CD4-positive, alpha-beta T cell treated with Interleukin-17A for 1 hour (primary cell): ENCODE measurements at places on chromosomes 2 and 18.

GRCh38 chr2:69380072-69380917 lies 6.7 kb downstream of the GFPT1 start:
- no peak for DNase-seq

- no peak for DNase-seq
These were observed 203.7 kb downstream of the HDAC4 start for GRCh38 chr2:239197146-239197545.

- no peak for DNase-seq
These were observed 36.1 kb downstream of the SLC40A1 start for GRCh38 chr2:189544318-189545042.

DNA sequence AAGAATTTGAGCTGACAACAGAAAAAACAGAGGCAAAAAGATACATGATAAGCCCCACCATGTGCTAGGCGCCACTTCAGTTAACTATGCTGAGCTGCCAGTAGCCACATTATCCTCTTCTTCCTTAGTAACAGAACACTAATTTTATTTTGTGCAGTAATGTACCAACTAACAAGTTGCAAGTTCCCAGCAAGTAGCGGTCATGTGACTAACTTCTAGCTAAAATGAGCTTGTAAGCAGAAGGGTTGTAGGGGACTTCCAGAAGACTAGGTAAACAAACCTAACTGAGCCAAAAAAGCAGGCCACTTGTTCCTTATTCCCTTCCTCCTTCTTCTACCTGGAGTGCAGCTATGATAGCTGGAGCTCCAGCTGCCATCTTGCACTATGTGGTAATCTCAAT lies 75.5 kb downstream of the DTNB start:
- no peak for DNase-seq

DNA sequence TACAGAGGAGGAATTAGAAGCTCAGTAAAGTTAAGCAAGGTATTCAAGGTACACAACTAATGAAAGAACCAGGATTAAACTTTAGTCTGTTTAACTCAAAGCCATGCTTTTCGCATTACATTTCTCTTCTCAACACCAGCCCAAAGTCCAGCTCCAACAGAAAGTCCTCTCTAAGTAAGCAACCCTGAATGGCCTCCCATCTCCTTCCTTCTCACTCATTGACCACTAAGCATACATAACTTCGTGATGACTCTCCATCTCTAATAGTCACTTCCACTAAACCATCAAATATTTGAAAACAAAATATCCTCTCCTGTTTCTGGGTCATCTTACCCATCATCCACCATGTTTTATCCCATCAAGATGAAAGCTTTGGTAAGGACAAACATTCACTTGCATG lies 219.8 kb downstream of the RAD51AP2 start:
- DNase-seq, result no peak

- no peak for DNase-seq
These were observed 33.8 kb upstream of the SP5 start for GRCh38 chr2:170681311-170681710.

DNA sequence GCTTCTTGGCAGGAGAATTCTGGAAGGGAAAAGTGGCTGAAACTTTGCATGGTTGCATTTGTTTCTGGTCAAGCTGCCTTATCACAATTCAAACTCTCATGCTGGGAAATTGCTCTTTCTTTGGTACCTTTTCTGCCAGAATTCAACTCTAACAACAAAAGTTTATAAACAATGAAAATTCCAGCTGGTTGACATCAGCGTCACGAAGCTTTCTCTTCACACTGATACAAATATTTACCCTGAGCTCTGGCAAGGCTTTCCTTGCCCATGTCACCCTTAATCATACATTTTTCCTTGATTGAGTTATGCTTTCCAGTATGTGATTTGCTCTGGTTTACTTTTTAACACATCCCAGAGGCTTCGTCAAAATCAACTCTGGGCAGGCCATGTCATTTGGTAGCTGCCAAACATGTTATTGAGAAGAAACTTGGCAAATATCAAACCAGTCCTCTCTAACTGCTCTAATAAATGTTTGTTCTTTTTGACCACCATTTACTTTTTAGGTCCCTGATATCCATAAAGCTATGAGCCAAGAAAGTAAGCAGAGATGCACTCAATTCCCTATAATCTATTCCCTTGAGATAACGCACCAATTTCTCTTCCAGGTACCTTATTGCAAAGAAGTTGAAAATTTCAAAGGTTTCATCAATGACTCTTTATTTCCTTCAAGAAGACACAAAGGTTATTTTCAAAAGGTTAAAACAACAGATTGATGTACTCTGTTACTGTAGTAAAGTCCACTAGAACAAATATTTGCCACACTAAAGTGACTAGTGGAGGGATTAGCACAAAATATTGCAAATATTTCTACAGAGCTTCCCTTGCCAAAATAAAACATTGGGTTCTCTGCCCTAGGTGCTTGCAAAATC lies 1241.1 kb upstream of the ZEB2 start:
- DNase-seq, result no peak

DNA sequence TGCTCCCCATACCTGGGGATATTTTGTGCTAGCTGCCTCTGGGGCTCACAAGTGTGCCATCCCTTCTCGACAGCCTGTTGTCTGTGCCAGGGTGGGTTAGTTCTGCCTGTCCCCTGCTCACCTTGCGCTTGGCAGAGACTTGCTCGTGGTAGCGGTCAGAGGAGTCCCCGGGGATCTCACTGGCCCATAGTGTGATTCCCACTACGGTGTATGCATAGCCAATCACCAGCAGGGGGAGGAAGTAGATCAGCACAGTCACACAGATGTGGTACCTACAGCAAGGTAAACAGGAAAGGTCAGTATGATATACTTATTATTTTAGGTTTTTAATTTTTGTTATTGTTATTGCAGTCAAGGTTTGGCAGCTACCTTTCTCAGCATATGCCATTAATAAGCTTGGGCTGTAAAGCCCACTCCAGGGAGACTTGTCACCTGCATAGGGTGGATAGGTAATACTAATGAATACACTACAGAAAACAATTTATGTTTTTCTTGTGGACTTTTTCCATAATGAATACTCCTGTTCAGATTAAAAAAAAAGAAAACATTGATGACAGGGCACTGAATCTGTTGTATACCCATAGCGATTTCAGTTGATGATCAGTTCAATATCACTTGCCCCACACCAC lies 95.2 kb downstream of the POLE4 start:
- DNase-seq, result peak; percentile 2

DNA sequence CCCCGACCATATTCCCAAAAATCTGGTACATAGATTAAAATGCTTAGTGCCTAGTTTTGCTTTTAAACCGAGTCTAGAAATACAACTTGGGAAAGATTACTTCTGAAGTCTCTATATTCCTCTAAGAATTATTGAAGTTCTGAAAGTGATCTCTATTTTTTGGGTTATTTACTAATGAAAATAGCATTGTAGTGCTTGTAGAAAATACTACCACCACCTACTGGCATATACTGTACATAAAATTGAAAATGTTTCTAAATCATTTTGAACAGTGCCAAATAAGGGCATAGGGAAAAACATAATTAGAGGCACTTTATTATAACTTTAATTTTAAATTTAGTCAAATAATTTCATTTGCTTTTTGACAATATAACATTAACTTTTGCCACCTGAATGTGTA lies 1399.6 kb upstream of the ZEB2 start:
- DNase-seq, result no peak

DNA sequence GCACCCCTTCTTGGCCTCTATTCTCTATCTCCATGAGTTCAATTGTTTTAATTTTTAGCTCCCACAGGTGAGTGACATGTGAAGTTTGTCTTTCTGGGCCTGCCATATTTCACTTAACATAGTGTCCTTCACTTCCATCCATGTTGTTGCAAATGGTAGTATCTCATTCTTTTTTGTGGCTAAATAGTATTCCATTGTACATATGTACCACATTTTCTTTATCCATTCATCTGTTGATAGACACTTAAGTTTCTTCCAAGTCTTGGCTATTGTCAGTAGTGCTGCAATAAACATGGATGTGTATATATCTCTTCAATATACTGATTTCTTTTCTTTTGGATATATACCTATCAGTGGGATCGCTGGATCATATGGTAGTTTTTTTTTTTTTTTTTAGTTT lies 9.0 kb downstream of the STRADB start:
- no peak for DNase-seq

DNA sequence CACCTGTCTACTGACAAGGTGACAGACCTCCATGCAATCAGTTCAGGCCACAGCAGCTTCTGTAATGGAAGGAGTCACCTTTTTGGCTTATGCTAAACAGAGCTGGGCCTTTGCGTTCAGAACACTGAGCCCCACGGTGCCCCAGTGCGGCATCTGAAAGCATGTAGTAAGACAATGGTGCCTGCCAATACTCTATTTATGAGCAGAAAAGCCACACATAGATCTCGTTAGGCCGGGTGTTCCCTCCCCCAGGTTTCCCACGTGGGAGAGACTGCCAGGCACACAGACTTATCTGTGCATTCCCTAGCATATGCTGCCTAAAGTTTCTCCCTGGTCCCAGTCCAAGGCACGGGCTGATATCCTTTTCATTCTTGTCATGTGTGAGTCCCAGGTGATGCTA lies 150.9 kb downstream of the ACTR3 start:
- DNase-seq, result no peak

- DNase-seq, result no peak
These were observed 34.2 kb downstream of the EMX1 start for GRCh38 chr2:72951303-72952095.

GRCh38 chr18:73879766-73880165 lies 267.9 kb downstream of the FBXO15 start:
- no peak for DNase-seq

GRCh38 chr2:85550486-85550885 lies 10.8 kb downstream of the GGCX start:
- no peak for DNase-seq

DNA sequence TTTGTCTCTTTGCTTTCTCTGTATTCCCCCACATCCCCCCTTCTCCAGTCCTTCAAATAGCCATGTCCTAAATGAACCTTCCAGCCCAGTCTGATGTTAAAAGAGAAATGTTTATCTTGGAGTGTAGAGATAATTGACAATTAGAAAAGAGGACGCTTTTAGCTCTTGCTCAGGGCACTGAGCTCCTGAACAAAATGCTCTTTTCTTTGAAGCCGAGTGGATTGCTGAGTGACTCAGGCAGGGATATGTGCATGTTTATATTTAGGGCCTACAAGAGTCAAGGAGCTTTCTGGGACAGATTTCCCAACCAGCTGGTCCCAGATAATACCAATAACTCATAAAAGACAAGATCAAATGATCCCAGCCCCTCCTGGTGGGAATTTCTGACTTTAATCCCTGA lies 88.0 kb upstream of the SETBP1 start:
- DNase-seq, result no peak

DNA sequence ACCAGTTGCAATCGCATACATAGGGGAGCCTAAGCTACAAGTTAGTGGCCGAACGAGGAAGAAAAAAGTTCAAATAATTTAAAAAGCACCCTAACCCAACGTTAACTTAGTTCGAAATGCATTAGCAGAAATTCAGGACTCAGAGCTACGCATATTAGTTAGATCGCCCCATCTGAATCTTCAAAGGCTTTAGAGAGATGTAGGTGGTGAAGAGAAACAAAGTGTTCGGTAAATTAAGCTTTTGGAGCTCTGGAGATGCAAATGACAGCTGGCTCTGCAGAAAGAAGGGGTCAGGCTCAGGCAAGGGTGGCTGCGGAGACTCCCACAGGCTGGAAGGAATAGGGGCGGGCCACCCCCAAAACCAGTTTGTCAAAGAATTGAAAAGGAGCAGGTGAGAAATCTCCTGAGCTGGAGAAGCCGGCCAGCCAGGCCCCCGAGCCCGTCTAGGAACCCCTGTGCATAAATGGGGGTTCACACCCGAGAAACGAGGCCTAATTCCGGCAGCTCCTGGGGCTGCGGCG lies 621 bp downstream of the TXNL1 start:
- peak; percentile 34 for DNase-seq

GRCh38 chr2:231764760-231765159 lies 16.3 kb downstream of the PDE6D start:
- no peak for DNase-seq

GRCh38 chr2:7988440-7988839 lies 693.4 kb upstream of the ID2 start:
- DNase-seq, result no peak

GRCh38 chr18:57561728-57562423 lies 24.6 kb downstream of the FECH start:
- peak; percentile 61 for DNase-seq

DNA sequence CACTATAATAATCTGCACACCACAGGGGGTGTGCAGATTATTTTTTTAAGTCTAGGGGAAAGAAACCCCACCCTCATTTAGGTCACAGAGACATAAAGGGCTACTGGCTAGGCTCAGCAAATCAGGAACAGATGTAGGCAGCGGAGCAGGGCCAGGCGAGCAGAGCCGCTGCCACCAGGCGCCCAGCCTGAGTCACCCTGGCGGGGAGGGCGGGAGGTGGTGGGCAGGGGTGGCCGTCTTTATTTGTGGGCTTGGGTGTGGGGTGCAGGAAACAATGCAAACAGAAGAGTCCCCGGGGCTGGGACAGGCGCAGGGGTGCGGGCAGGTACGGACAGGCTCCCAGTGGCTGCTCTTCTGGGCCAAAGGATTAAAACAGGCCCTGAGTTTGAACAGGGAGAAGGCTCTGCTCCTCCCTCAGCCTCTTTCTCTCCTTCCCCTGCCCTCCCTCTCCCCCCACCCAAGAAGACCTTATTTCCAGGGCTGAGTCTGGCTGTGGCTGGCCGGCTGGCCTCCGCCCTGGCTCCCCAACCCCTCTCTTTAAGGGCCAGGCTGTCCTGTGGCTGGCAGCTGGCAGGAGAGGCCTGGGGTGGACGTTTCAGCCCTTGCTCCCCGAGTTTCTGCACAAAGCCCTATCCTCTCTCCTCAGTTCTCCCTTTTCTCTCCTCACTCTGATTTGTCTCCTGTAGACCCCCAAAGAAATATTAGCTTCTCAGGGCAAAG lies 142.9 kb upstream of the SMAD2 start:
- DNase-seq, result no peak

- DNase-seq, result no peak
These were observed 110.3 kb downstream of the KCNF1 start for GRCh38 chr2:11022064-11022463.

DNA sequence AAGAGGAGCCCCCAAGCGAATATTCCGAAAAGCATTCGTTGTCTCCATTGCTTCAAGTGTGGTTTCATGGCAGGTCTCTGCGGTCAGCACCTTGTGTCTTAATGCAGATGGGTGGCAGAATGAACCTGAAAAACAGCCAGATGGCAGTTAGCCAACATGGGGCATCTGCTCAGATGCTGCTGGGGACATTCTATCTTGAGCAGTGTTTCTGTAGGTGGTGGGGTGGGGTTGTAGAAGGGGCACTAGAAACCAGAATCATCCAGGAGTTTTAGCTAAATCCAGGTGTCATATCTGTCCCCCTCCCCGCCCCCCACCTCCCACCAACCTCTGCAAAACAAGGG lies 42.1 kb downstream of the ST6GAL2 start:
- no peak for DNase-seq

DNA sequence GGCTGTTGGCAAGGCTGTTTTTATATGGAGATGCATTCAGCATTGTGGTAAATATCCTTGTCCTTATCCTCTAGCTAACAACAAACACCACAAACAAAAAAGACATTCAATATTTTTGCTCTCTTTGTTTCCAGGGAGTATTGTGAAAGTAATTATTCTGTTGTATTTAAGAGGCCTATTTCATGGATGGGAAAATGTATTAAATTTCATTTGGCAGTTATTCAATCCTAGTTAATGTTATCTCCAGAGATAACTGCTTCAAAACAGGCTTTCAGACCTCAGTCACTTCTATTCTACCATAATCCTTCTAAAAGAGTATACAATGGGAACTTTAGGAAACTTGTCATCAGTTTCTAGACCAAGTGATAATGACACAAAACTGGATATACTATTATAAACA lies 280.5 kb upstream of the CCDC68 start:
- no peak for DNase-seq
